Left lobe of liver (tissue), 2 donors: ENCODE measurements at places on chromosomes 7 and 10.

DNA sequence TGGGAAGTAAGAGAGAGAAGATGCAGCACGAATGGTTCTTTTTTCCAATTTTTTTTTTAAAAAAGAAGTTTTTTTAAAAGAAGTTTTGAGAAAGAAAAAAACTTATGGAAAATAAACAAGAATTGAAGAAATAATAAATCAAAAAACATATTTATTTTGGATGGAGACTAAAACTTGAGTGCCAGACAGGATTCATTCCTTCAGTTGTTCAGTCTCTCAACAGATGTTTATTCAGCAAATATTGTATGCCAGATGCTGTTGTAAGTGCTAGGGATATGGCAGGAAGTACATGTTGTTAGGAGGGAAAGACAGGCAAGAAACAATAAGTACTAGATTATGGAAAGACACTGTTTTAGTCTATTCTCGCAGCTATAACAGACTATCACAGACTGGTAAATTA, 750.7 kb upstream of the PHF14 start:
- DNase-seq = no peak

GRCh38 chr7:149801002-149801566, 27.7 kb upstream of the ZNF467 start:
- no peak for DNase-seq

DNA sequence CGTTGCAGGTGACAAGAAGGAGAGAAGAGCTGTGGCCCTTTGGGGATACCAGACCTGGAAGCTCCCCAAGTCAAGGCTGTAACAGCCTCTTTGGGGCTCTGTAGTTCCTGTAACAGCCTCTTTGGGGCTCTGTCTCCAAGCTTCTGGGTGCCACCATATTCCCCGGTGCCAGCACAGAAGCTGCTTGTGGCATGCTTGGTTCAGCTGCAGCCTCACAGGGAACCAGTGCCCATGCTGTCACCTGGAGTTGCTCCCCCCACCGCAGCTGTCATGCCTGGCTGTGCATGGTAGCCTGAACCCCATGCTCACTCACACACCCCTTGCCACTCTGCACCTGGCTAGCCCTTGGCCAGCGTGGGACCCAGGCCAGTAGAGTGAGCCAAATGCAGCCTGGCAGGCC, 109.1 kb downstream of the ELAPOR2 start:
- no peak for DNase-seq

GRCh38 chr10:72449941-72450441, 95.3 kb upstream of the DNAJB12 start:
- no peak for DNase-seq

- DNase-seq = no peak
Measured at GRCh38 chr10:1059902-1060301, 3.7 kb downstream of the WDR37 start.
